ENCODE measurements at places on chromosomes 6 and 20.

GRCh38 chr20:18727032-18727508 lies 86.5 kb upstream of the SCP2D1 start:
- no peak for DNase-seq

GRCh38 chr6:16352821-16353438 lies 114.5 kb downstream of the GMPR start:
- no peak for DNase-seq

DNA sequence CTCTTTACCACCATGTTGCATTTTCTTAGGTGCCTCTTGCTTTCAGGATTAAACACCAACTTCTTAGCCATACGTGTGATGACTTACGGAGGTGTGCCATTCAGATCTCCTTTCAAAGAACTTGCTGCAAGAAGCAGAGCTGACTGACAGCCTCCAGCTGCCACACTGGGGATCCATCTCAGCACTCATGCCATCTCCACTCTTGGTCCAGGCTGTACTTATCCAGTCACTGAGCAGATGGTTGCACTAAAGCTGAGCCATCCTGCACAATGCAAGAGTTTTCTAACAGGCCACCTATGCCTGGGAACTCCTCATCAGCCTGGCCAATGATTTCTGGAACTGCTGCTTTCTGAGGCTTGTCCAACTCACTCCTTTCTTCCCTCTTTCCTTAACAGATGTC lies 31.4 kb upstream of the KIF6 start:
- DNase-seq = no peak

DNA sequence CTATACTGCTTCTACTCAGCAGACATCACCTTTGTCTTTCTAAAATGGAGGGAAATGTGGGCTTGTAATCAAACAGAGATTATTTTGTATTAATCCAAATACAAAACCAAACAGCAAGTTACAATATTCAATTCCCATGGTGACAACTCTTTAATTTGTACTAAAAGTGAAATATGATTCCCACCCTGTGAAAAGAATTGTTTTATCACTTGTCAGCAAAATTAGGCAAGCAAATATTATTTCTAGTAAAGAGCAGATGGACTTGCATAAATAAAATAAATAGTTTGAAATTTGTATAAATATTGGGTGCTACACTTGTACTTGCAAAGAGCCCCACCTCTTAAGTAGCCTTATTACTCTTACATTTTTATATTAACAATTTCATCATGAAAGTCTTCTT lies 6.1 kb upstream of the TXLNB start:
- DNase-seq = no peak

- no peak for DNase-seq
Observed at GRCh38 chr20:56685879-56686278, 56.8 kb downstream of the TFAP2C start.

- no peak for DNase-seq
Observed at GRCh38 chr20:45283551-45284057, 23.0 kb upstream of the RBPJL start.

DNA sequence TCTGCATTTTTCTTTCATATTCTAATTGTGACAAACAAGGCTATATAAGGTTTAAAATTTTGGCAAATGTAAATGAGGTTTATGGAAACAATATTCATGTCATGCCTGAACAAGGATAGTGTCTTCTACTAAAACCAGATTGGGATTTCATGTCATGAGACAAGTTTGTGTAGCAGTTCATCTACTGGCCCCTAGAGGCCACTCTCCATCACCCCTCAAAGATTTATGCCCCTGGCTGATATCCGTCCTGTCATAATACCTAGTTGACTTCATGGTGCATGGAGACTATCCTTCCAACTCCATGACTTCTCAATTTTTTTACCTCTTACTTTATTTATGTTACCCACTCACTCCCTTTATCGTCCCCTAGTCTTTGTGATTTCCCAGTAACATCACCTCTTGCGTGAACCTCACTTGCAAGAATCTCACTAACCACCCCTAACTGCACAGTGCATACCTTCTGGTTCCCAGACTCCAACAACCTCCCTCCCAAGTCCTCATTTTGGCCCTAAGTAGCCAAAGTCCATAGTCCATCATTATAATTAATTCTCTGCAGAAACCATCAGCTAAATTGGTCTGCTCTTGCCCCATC lies 179.8 kb downstream of the TASP1 start:
- no peak for DNase-seq

DNA sequence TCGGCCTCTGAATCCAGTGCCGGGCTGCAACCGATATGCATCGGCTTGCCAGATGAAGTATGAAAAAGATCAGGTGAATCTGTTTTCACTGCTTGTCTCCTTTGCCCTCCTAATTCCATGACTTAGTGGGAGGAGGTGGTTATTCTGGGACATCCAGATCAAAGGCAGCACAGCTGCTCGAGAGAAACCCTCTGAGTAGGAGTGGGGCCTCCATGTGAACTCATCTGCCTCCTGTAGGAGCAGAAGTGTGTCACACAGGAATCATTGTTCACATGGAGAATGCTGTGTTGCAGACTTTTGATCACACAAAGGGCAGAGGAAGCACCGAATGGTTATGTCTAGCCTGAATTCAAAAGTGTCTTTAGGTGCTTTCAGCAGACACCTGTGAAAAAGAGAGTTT lies 73.1 kb upstream of the SLC22A1 start:
- no peak for DNase-seq

DNA sequence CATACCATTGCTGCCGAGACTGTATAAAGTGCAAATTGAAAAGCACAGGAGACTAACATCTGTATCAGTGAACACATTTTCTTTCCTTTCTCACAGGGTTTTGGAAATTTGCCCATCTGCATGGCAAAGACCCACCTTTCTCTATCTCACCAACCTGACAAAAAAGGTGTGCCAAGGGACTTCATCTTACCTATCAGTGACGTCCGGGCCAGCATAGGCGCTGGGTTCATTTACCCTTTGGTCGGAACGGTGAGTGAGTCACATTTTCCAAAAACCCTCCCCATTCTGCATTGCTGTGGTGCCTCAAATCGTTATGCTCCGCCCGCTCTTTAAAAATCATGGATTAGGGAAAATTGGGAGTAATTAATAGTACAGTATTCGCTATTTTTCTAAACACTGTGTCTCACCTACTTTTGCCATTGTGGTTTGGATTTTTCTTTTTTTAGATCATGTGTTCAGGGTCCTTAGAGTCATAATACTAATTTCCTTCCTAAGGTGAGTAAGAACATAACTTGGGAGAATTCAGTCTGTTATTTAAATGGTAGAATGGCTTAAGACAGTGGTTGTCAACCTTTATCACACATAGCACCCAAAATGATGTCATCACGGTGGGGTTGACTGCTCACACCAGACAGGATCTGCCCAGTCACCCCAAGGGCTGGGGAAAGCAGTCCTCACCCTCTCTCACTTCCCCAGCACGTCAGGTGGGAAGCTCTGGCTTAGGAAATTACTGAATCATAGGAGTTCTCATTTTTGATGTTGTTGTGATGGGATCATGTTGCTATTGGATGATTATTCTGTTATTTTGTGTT lies 171.6 kb downstream of the MTHFD1L start:
- DNase-seq = no peak

DNA sequence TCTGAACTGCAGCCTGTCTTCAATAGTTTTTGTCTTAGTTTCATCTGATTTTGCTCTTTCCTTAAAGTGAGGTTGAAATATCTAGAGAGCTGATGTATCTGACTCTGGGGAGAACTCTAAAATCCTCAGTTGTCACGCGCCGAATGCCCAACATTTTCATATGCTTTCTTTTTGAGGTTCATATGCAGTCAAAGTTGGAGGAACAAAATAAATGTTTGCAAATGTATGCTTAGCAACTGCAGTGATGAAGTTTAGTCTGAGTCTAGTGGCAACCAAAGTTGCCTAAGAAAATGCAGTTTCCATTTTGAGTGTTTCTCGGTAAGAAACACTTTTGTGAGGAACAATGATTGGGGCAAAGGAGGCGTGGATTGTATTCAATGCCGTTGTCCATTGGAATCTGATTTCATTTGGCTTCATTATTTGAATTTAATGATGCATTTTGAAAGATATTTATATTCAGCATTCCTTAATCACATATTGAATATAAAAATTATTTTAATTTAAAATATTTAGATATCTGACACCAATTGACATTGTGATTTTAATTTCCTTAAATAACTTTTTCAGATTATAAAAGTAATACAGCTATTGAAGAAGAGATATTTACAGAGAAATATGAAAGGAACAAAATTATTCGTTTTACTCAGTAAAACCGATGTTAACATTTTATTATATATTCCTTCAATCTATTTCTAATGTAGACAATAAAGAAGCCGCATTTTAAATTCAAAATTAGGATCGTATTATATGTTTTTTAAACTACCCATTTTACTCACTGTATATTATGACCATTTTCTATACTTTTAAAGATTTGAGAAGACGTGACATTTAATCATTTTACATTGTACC lies 122.0 kb downstream of the PLEKHG1 start:
- no peak for DNase-seq

DNA sequence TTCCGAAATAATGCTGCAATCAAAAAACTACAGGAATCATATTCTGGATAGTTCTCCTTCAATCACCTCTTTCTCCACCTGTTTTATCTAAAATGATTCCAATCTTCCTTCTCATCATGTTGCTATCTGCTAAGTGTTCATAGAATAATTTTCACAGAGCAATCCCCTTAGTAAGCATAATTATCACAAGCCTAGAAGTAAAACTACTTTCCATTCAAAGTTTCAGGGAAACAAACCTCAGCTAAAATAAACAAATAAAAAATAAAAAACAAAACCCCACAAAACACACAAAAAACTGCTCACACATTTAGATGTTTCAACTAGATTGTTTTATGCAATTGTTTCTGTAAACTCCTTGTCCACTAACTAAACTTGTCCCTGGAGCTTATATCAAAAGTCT lies 291.2 kb downstream of the PHACTR1 start:
- no peak for DNase-seq

GRCh38 chr6:123226398-123226797 lies 230.4 kb downstream of the CLVS2 start:
- DNase-seq = no peak

GRCh38 chr6:89022798-89023197 lies 57.8 kb upstream of the PNRC1 start:
- DNase-seq = no peak

DNA sequence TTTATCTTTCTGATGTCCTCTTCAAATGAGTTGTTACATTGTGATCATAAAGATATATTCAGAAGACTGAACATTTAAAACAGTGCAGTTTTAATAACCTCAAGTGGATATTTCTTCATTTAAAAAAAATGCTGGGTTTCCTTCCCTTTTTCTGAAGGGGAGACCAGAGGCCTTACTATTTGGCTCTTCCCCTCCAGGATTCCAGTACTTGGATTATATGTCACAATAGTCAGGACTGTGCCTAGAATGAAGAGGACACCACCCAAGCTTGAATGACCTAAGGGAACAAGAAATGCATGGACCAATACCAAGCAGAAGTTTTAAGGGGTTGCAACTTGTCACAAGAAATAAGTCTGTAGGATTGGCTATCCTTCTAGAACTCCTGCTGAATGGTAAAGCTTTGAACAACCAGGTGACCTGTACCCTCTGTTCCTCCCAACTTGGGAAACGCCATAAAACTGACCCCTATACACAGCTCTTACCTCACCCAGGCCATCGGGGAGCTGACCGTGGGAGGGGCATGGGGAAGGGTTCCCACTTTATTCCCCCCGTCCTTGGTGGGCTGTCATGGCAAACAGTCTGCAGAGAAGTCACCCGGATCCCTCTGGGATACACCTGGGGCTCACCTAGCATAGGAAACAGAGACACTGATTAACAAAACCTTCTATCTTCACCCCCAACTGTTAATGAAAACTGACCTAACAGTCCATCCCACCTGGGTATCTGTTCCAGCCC lies 2.0 kb downstream of the FRS3 start:
- DNase-seq = no peak

- no peak for DNase-seq
Observed at GRCh38 chr6:72798196-72798595, 176.3 kb downstream of the KCNQ5 start.

- DNase-seq = no peak
Observed at GRCh38 chr20:33310327-33310899, 27.4 kb downstream of the BPIFB1 start.

GRCh38 chr20:51750037-51750769 lies 18.0 kb downstream of the ATP9A start:
- peak; percentile 47 for DNase-seq

DNA sequence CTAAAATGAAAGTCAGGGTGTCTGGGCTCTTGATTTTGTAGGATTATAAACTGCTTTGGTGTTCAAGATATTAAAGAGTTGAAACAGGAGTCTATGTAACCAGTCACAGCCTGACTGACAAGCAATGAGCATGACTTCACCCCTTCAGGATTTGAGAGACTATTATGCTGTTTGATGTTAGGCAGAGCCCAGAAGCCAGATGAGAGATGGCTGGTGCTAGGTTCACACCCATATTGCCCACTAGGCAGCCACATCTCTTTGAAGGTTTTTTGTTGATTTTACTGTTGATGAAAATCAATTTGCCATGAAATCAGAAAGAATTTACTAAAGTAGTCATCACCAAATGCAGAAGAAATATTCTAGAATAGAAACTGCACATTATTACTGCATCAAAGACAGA lies 243.6 kb downstream of the KHDRBS2 start:
- DNase-seq = no peak

GRCh38 chr6:37134396-37135191 lies 35.4 kb upstream of the PIM1 start:
- DNase-seq = peak; percentile 34

DNA sequence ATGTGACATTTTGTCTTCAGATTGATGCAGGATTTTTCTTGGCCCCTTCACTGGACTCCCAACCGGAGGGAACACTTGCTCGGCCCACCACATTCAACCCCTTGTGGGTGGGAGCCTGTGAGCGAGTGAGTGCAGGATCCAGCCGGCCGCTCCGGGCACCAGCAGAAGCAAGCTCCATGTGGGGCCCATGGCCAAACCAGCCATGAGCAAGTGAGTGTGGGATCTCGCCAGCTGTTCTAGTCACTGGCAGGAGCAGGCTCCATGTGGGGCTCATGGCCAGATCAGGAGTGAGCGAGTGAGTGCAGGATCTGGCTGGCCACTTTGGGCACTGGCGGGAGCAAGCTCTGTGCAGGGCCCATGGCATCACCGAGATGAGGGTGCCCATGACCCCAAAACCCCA lies 42.6 kb downstream of the OSTM1 start:
- DNase-seq = no peak

- DNase-seq = no peak
Observed at GRCh38 chr20:52569201-52569600, 377.6 kb upstream of the ZFP64 start.

- DNase-seq = peak; percentile 73
Observed at GRCh38 chr6:17281100-17281496, at the start of gene RBM24. Gene RBM24, plus strand, starts transcription at chr6:17281361. Its CDS starts 221 bp downstream, at chr6:17281582.

All from femur (tissue), 1 donor.